ENCODE measurements at places on chromosomes 11 and 22.

GRCh38 chr11:13465909-13466371, 2.9 kb upstream of the BTBD10 start:
- DNase-seq: peak; percentile 34

DNA sequence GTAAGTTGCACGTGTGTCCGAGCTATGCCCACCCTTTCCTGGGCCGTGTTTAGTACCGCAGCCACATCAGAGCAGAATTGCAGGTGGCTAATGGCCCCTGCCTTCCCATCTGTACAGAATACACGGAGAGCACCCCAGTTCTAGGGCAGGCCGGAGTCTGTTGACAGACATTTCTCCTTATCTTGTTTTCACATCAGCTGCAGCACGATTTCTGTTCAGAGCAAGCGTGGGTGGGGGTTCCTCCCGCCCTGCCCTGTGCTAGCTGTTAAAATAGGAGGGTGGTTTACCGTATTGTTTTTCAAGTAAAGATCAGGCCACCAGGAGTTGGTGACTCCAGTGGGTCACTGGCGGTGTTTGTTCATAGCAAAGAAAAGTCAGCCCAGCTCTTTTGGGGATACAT, 41.1 kb downstream of the UBASH3B start:
- DNase-seq: no peak

- DNase-seq: peak; percentile 56
Measured at GRCh38 chr11:77104727-77105126, 2.1 kb downstream of the OMP start.

DNA sequence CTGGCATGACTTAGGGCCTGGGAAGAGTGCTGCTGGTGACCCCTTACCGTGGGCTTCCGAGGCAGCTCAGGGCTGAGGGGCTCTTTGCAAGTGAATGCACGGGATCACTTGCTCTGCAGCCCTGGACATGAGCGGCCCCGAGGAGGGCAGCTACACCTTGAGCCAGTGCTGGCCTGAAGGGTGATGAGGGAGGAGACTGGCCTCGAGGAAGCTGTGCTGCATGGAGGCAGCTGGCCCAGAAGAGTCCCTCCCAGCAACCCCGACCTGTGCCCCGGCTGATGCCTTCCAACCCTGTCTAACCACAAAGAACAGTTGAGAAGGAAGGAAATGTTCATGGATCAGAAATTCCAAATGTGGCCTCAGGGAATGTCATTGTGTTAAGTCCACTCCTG, 45.2 kb downstream of the TBX1 start:
- DNase-seq: no peak

DNA sequence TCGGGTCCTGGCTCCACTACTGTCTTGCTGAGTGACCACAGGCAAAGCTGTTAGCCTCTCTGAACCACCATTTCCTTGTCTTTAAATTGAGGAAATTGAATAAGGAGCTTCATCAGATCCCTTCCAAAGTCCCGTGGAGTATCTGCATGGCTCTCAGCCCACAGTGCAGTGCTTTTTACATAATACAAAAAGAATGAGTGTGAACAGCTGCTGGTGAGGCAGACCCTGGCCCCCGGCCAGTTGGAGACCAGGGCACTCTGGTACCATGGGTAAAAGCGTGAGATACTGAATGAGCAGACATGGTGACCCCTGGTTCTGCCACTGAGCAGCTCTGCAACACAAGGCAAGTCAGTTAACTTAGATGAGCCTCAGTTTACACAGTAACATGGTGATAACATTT, 86.8 kb downstream of the GALNT18 start:
- no peak for DNase-seq

DNA sequence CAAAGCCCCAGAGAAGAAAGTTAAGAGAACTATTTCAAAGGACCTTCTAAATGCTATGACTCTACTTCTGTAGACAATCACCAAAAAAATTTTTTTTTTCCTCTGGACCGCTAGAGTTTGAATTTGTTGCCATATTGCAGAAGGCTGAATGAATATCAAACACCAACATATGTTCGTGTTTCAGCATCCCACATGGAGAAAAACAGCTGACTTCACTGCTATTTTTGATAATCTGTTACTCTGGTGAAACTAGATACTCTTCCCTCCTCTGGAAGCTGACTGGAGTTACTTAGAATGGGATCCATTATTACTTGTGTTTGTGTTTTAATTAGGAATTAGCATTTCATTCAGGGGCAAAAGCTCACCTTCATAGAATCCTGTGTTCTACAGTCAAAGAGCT, 447.0 kb downstream of the AASDHPPT start:
- DNase-seq: no peak

GRCh38 chr22:23102776-23103175, 32.5 kb downstream of the GNAZ start:
- DNase-seq: no peak

DNA sequence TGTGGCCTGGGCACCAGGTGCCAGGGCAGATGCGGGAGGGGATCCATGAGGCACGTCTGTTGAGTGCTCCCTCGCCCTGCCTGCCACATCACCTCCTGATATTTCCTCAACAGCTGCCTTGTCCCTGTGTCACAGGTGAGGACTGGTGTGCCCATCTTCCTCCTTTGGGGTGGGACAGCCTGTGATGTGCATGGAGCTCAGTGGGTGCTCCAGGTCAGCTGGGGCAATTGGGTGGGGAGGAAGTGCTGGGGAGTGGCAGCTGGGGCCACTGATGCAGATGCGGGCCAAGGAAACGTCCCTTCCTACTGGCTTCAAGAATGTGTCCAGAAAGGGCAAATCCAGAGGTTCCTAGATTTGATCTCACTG, 83.6 kb downstream of the MORC2 start:
- no peak for DNase-seq

GRCh38 chr11:32435152-32435480, 223 bp downstream of the WT1 start:
- no peak for DNase-seq

- DNase-seq: peak; percentile 86
Measured at GRCh38 chr22:20438678-20439492, 1.3 kb upstream of the SCARF2 start.

DNA sequence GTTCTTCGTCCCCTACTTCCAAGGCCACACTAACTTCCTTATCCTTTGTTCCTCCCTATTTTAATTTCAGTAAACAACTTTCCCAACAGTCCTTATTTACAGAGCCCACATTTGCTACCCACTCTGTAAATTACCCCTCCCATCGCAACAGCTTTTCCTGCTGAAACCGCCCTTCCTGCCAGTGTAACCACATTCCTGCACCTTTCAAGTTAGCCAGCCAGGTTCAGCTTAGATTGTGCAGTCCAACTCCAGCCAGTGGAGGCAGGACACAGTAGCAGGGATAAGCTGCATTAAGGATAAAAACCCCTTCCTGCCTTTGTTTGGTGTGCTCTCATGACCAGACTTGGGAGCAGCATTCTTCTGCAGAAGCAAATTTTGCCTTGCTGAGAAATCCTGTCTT, 768.3 kb upstream of the ARHGAP42 start:
- no peak for DNase-seq

- no peak for DNase-seq
Measured at GRCh38 chr11:29317694-29318093, 699.1 kb downstream of the KCNA4 start.

GRCh38 chr11:108967571-108967970, 302.7 kb downstream of the DDX10 start:
- peak; percentile 15 for DNase-seq

Measured in AG08396 (cell line).